ENCODE measurements at places on chromosomes 2 and 18.

GRCh38 chr2:101398116-101398821 is 11.0 kb upstream of the CREG2 start:
- DNase-seq = no peak

DNA sequence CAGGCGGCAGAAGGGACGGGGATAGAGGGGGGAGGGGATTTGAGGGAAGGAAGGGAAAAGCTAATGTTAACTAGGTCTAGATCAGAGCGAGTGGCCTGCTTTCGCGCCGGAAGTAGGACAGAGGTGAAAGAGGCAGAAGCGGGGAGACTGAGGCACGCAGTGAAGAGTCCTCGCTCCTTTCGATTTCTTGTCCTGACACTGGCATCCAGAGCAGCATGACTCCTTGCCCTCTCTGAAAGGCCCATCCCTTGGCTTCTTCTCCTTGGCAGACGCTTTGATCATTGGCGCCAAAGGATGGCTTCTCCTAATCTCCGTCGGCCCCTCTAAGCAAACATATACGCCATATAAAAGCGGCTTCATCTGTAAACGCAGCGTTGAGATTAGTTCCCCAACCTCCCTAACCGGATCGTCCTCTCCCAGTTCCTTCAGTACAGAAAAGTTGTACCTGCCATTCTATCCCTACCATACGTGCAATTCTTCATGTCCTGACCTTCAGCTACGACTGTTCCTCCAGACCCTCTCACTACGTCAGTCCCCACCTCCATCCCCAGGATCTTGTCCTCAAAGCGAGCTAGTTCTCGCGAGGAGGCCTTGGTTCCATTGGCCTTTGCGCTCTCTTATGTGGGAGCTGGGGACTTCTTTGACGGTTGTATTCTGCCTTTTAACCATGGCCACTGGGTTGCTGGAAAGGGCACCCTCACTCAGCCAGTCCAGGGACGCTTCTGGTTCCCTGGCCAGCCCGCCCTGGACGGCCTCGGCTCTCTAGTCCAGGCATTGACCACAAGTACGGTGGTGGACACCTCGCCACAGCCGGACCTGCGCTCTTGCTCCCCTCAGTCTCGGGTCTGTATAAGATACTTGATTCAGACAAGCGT is 857 bp upstream of the NEUROD1 start:
- no peak for DNase-seq

DNA sequence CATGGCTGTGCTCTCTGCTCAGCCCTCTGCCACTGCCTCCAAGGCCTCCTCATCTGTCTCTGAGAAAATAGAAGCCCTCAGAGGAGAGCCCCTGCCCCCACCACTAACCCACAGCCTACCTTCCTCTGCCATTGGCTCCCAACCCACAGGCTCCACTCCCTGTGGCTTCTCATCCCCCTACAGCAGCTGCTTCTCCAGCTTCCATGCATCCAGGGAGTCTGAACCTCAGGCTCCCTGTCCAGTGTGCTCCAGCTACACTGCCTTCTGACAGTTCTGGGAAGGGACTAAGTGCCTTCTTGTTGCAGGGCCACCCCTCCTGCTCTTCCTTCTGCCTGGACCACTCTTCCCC is 29.3 kb downstream of the COL6A3 start:
- DNase-seq = no peak

DNA sequence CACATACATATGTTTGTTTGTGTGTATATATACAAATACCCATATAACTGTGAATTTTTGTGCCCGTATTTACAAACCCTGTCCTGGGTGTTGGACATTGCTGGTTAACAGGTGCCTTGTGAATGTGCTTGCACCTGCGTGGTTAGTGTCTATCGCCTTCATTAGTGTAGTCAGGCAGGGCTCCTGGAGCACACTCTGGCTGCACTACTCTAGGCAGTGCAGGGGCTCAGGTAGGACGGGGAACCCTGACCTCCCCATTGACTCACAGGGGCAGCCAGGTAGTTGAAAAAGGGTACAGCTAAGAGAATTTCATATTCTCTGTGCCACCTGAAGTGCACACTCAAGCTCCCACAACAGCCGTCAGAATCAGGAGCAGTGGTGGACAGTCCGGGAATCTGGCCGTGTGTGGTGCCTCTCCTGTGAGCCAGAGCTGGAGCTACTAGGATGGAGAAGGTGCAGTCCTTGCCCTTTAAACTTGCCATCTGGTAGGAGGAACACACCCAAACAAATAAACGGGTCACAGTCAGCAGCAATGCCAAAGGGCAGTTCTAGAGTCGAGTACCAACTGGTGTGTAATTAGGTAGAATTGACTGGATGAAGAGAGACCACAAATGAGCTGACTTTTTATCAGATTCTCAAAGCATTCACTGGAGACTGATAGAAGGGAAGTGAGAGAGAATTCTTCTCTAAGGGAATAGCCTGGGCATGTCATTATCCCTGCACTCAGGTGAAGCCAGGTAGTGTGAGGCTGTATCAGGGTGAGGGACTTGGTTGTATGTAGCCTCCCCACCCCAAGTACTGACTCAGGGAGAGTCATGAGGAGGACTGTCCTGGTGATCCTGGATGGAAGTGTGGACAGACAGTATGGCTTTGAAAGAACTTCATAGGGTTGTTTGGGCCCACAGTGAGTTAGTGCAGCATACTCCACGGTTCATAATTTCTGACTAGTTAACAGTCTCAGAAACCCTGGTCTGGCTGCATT is 44.1 kb downstream of the FARP2 start:
- DNase-seq = no peak

DNA sequence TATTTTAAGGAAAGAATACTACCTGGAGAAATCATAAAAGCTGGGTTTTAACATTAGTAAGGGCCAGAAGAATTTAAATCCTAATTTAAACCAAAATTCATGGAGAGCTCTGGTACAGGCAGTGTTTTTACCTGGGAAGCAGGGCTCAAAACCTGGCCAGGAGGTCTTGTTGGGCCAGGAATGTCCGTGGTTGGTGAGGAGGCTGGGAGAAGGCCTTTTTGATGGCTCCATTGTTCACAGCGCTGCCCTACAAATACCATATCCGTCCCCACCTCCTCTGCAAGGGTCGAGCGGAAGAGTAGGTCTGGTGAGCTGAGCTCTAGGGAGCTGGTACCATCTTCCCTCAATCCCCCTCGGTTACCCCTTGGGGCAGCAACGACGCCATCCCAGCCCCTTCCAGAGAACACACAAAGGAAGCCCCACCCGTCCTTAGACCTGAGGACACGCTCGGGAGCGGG is 10.9 kb upstream of the HOXD1 start:
- DNase-seq = no peak

DNA sequence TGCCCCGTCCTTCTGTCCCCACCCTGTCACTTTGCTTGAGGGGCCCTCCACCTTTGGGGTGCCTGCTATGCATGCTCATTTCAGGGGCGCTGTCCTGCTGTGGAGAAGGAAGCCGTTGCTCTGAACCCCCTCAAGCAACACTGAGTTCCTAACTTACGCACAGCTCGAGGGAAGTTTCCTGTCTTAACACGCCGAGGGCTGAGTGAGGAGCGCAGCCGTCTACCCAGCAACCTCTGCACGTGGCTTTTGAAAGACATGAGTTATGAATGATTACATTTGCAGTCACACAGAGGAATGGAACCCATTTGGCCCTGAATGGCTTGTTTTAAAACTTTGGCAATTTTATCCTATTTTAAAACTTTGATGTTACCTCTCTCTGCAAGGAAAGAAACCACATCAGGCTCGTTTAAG is 14.0 kb downstream of the RAMP1 start:
- no peak for DNase-seq

- DNase-seq = no peak
These were observed 5.7 kb upstream of the WDSUB1 start for GRCh38 chr2:159292157-159292556.

- DNase-seq = no peak
These were observed 12.6 kb upstream of the TMEM214 start for GRCh38 chr2:27019931-27020855.

DNA sequence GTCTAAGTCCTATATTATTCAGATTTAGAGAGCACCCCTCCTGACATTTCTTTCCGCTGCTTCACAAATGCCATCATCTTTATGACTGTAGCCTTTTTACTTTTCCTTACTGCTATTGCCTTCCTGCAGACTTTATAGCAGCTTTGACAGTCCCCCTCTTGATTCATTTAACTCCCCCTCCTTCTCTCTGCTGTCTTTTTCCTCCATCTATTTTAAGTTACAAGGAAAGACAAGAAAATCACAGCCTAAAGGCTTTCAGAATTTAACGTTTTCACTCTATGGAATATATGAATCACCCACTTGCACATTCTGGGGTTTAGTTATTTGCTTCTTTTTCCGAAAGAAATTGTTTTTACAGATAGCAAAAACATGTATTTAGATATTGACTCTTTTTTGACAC is 183.4 kb upstream of the SETBP1 start:
- no peak for DNase-seq

- no peak for DNase-seq
These were observed 111.2 kb upstream of the CD226 start for GRCh38 chr18:70058916-70059315.

GRCh38 chr2:226524381-226524843 is 275.2 kb downstream of the IRS1 start:
- DNase-seq = no peak

GRCh38 chr2:64979744-64980143 is 9.5 kb upstream of the SLC1A4 start:
- no peak for DNase-seq

GRCh38 chr2:104547221-104547620 is 306.7 kb upstream of the POU3F3 start:
- no peak for DNase-seq

GRCh38 chr2:211503856-211504255 is 947.5 kb downstream of the CPS1 start:
- no peak for DNase-seq

DNA sequence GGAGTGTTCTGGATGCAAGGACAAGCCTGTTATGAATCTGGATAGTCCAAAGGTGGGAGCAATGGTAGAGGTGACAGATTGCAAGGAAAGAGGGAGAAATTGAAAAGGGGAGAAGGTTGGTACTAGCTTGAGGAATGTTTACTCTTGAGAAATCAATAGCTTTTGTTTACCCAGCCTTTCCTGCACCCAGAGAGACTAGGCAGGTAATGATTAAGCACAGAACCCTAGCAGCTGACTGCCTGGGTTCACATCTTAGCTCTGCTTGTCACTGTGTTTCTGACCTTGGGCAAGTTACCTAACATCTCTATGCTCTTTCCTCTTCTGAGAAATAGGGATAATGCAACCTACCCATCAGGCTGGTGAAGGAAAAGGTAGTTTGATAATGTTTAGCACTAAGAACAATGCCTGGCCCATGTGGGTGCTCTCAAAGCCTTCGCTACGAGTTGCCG is 178.6 kb downstream of the MGAT5 start:
- no peak for DNase-seq

GRCh38 chr2:48566592-48567310 is 36.8 kb downstream of the STON1 start:
- DNase-seq = no peak

- DNase-seq = no peak
These were observed 51.4 kb downstream of the TTC32 start for GRCh38 chr2:19850056-19851050.

GRCh38 chr2:208112969-208113368 is 11.4 kb downstream of the CRYGD start:
- DNase-seq = no peak

DNA sequence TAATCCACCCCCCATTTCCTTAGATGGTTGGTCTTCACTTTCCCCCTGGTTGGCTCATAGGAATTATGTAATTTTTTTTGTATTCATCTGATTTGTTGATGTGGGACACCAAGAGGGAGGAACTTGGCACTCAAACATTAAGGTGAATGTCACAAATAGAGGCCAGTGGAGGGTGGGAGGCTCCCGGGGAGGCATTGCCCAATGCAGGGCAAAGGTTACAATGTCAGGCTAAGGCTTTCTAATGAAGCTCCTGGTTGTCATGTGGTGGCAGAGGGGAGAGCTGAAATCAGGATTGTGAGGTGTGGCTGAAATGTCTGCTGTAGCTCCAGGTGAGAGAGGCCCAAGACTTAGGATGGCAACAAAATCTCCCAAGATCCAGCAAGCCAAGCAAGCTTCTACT is 42.7 kb downstream of the MPHOSPH10 start:
- no peak for DNase-seq

DNA sequence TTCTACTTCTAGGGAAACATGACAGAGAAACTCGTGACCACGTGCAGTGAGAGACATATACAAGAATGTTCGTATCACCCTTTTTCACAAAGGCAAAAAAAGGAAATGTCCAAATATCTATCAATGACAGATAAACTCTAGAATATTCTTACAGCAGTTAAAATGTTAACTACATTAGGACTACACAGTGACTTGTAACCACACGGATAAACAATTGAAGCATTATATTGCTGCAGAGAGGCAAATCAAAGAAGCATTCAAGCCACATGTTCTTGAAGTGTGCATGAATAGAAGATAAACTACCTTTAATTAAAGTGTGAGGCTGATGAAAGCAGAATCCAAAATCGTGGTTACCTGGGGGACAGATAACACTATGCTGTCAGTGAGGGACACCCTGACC is 935.3 kb upstream of the KLHL29 start:
- DNase-seq = no peak

DNA sequence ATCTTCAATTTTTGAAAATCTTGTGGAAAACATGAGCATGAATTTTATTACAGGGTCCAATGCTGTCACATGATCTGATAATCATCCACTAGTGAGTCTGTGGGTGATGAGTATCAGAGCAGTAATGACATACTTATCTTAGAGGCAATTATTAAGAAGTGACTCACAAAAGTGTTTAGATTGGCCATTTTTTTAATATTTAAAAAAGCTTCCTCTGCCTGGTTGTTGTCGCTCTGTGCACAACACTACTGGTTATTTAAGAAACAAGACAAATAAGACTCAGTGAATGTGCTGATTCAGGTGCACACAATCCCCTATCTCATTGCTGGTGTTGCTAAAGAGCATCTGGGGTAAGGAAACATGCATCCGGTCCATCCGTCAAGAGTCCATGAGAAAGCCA is 665.8 kb upstream of the ZEB2 start:
- DNase-seq = no peak

- DNase-seq = no peak
These were observed 291.2 kb downstream of the MYT1L start for GRCh38 chr2:2039826-2040225.

GRCh38 chr2:196217116-196217515 is 45.7 kb upstream of the STK17B start:
- DNase-seq = no peak

- no peak for DNase-seq
These were observed 279.7 kb downstream of the MBD2 start for GRCh38 chr18:53944721-53945120.

GRCh38 chr2:146950911-146951310 is 893.9 kb upstream of the ACVR2A start:
- no peak for DNase-seq

DNA sequence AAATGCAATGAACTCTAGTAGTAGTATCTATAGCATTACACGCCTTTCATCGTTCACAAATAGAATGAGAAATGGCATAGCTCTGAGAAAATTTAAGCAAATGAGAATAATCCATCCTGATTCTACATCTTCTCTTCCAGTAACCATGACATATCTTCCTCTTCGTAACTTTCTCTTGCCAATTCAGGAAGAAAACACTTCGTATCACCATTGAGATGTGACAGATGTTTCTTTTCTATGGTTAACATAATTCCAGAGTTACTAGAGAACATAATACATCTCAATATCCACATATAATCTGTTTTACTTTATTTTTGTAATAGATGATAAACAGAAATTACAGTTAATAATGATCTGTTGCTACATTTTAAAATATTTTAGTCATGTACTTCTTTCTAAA is 1527.4 kb downstream of the LRP1B start:
- no peak for DNase-seq
